Hematopoietic multipotent progenitor cell treated with erythropoietin and hydrocortisone succinate and interleukin-3 and kit ligand, for 17 days (in vitro differentiated cells): ENCODE measurements at places on chromosomes 3 and 15.

- DNase-seq = no peak
These were observed 53.5 kb downstream of the CCR4 start for GRCh38 chr3:33004961-33005360.

- no peak for DNase-seq
These were observed 698.7 kb downstream of the FHIT start for GRCh38 chr3:60552581-60552980.

DNA sequence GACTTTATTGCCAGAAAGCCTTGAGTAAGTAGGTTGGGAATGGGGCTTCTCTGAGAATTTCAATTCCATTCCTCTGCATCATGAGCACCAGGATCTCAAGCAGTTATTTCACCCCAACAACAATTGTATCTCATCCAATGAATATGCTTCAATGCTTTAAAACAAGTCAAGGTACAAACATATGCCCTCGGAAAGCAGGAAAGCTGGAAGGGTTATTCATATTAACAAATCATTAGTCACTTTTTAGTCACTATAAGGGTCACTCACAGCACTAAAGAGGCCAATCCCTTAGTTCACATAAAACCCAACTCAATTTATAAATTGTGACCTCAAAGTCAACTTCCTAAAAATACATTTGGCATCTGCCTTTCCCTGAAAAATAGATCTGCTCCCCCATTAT, 16.2 kb downstream of the MB21D2 start:
- DNase-seq = no peak

GRCh38 chr3:52428151-52429005, 16.5 kb downstream of the SEMA3G start:
- peak; percentile 53 for DNase-seq

GRCh38 chr15:59694779-59695178, 5.7 kb upstream of the BNIP2 start:
- no peak for DNase-seq

- DNase-seq = no peak
These were observed 642.9 kb upstream of the KCNMB2 start for GRCh38 chr3:177893331-177893730.

- DNase-seq = no peak
These were observed 48.6 kb downstream of the OR5H15 start for GRCh38 chr3:98215051-98215450.

GRCh38 chr3:105518806-105519418, 152.2 kb downstream of the ALCAM start:
- peak; percentile 8 for DNase-seq

DNA sequence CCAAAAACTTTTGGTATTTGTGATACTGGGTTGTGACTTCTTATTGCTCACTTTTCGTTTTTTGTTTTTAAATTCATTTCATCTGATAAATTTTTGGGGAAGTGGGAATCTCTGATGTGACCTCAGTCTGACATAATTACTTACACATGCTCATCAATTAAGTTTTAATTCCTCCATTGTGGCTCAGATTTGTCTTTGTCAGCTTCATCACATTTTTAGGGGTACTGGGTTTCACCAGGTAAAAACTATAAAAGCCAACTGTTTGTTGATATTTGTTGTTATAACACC, 425.3 kb upstream of the TGFBR2 start:
- DNase-seq = no peak

- no peak for DNase-seq
These were observed 349.2 kb upstream of the CCDC54 start for GRCh38 chr3:107028086-107028485.

DNA sequence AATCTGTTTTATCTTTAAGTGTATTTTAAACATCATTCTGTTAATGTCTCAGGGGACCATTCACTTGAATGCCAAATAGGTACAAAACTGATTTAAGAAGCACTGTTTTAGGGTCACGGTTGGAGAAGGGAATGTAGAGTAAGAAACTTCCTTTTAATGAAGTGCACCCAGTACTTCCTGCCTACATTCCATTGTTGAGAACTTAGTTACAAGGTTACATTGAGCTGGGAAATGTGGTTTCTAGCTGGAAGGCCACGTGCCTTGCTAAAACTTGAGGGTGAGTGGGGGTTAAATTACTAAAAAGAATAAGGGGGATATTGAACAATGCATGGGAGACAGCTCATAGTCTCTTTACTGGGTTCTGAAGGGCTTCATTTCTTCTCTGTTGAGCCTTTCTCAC, 78.3 kb upstream of the TBC1D5 start:
- DNase-seq = no peak

GRCh38 chr3:134084242-134084950, 54.7 kb upstream of the SLCO2A1 start:
- DNase-seq = no peak

DNA sequence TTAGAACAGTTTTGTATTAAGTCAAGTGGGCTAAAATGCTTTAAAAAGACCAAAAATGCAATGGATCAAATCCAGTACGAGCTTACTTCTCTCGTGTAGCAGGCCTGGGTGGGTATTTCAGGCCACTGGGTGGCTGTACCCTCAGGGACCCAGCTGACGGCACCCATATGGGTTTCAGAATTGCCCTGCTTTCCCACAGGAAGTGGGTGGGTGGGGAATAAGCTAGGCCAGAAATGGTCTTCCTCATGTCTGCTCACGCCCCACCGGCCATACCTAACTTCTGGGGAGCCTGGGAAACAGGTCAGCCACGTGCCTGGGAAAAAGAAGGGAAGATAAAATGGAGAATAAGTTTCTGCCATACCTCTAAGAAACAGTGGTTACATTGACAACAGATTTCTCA, 20.3 kb downstream of the GPR160 start:
- no peak for DNase-seq

DNA sequence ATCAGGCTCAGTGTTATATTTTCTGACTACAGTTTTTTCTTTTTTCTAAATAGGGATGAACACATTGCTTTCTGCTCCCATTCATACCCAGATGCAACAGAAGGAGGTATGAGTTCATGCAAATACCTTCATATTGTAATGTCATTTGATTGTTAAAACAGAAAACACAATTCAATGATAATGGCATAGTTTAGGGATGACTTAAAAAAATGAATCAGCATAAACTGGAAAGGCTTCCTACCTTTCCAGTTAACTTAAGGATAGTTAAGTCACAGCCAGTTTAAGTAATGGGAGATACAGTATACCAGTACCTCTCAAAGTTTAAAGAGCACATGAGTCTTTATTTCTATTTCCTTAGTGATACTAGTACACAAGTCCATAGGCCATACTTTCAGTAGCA, 24.9 kb downstream of the KNL1 start:
- no peak for DNase-seq

GRCh38 chr3:70981231-70981880, 602.2 kb downstream of the FOXP1 start:
- DNase-seq = no peak

DNA sequence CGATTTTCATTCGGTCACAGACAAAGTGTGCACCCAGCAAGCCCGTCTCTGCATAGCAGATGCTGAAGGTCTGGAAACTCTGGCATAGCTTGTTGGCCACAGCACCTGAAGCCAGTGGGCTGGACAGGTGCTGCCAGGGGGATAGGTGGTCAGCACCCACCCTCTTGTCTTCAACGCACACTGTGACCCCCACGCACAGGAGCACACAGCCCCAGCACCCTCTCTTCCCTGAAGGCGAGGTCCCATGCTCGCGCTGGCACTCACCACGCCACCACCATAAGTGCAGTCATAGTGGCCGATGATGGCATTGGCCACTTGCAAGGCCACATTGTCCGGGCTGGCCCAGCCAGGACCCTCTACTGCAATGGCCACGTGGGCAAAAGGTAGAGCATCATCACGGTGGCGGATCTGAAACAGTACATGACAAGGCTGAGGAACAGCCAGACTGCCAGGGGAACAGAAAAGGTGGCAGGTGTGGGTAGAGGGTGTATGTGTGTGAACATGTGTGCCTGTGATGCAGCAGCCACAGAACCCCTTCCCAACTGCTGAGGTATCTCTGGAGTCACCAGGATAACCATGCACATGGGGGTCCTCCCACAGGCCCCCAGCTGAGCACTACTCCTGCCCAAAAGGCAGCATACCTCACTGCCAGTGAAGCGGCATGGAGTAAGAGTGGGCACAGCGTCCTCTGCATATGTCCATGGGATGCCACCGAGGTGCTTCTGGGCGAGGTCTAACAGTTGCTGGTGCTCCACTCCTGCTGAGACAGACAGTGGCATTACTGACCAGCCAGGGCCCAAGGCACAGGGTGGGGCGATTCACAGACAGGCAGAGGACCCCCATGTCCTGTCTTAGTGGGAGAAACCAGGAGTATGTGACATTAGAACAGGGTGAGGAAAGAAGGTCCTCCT, 5.8 kb upstream of the COL7A1 start:
- no peak for DNase-seq

- no peak for DNase-seq
These were observed 6.9 kb upstream of the FOXB1 start for GRCh38 chr15:59997070-59997701.

- DNase-seq = no peak
These were observed 100.6 kb downstream of the MEIS2 start for GRCh38 chr15:36999778-37000177.
